Right renal cortex interstitium (tissue), 3 donors: ENCODE measurements at places on chromosomes 5 and 9. TPM values are rescaled to one million over a fixed set of nuclear protein-coding genes. Genes with fewer than 3 reads are reported as not detected.

DNA sequence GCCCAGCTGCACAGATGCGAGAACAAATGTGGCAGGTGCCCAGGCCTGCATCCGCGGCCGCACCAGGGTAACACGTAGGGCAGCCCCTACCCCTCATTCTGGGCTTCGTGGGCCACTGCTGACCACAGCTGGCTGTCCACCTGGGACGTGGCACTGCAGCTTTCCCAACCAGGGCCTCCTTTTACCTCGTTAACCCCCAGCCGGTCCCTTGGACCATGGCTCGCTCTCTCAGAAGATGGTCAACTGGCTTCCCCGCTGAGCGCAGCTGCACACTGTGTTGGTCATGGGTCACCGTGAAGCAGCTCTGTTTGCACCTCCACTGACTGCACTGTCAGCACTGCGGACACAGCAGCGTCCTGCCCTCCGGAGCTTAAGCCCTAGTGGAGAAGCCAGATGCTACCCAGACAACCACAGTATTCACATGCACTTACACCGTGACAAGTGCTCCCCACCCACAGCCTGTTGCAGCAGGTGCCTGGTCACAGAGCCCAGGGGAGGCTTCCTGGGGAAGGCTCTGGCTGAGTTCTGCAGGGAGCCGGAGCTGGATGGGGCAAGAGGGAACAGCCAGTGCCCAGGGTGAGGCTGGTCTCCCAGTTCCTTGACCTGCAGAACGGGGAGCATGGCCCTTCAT is 10.5 kb upstream of the PLEKHG4B start:
- DNase-seq, result no peak

Gene PCDHA9
- polyA plus RNA-seq, result not detected

- no peak for DNase-seq
Measured at GRCh38 chr5:76477571-76477970, 74.5 kb downstream of the IQGAP2 start.

DNA sequence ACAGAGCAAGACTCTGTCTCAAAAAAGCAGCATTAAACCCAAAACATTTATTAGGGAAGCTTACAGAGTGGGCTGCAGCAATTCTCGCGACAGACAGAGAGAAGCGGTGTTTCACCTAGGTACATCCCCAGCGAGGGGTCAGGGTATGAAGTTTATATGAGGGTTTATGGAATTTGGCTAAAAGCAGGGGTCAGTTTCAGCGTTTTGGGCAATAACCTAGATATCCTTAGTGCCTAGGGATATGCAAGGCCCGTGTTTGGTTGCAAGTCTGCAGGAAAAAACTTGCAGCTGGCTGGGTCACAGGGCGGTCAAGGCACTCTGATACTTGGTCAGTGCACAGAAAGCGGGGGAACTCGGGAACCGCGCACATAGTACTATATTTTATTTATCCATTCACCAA is 649 bp upstream of the GLE1 start:
- DNase-seq, result peak; percentile 10

GRCh38 chr5:176846335-176847140 is 36.2 kb downstream of the UNC5A start:
- DNase-seq, result no peak
